ENCODE measurements at places on chromosomes 5 and 9.

GRCh38 chr9:109518621-109519335 is 20.7 kb upstream of the PTPN3 start:
- DNase-seq = no peak

DNA sequence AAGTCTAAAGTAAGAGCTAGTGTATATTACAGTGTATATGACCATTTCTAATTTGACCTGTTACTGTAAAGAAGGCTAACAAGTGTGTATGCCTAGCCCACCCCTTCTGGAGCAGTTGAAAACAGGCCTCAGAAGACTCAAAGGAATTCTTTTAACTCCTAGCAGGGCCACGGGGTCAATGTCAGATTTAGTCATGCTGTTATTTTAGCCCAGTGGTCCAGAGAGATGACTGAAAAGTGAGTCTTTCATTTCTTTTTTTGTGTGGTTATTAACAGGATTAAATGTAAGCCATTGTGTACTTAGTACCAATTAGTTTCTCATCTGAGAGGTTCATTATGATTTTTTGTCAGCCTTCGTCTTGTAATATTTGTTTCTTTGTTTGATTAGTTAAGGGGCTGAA is 24.4 kb downstream of the ZCCHC7 start:
- DNase-seq = no peak

DNA sequence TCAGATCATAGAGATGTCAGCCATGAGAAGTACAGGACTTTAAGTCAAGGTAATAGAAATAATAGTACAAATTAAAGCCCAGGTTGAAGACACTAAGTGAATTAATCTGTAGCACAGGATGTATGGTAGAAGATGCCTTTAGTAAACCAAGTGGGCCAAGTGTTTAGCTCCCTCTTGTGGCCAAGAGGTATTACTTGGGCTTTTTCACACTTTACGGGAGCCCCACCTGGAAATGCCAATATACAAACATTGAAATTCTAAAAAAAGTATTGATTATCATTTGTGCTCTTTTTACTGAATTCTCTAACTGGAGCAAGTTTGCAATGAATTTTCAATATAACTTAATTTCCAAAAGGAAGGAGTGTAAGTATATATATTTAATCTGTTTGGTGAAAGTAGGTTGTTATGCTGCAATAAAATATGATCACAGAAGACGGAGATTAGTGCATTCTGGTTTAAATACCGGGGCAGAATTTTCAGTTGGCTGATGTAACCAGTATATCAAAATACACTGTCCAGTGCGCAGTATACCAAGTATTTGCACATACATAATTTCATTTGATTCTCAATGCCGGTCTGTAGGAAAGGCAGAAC is 84.7 kb downstream of the PARP8 start:
- no peak for DNase-seq

GRCh38 chr9:86660146-86660943 is 287.0 kb downstream of the GAS1 start:
- no peak for DNase-seq

GRCh38 chr5:126869005-126869451 is 92.1 kb downstream of the LMNB1 start:
- DNase-seq = no peak

DNA sequence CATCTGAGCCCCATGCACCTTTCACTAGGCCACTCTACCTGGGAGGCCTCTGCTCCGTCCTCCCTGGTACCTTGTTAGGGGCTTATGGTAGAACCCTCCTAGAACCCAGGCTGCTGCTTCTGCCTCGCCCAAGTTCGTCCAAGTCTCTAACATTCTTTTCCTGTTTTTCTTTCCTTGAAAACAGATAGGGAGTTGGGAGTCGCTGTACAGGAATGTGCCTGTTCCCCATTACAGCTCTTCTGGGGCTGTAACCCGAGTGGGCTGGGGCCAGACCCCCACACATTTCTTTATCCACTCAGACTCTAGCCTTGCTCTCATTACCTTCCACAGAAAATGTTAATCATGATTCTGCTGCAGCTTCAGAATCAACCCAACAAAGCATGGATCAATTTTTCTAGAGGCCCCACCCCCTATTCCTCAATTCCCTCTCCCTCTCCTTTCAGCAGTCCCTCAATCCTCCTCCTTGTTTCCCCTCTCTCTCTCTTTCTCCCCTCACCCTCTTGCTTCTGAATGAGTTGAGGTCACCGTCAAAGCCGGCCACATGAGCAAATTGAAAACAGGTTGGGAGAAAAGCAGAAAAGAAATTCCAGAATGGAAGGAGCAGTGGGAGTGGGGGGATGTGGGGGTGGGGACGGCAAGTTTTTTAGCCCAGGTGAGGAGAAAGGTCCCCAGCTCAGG is 193.8 kb upstream of the TRIM32 start:
- DNase-seq = no peak

GRCh38 chr9:29339387-29339786 is 1766.1 kb upstream of the C9orf72 start:
- no peak for DNase-seq

DNA sequence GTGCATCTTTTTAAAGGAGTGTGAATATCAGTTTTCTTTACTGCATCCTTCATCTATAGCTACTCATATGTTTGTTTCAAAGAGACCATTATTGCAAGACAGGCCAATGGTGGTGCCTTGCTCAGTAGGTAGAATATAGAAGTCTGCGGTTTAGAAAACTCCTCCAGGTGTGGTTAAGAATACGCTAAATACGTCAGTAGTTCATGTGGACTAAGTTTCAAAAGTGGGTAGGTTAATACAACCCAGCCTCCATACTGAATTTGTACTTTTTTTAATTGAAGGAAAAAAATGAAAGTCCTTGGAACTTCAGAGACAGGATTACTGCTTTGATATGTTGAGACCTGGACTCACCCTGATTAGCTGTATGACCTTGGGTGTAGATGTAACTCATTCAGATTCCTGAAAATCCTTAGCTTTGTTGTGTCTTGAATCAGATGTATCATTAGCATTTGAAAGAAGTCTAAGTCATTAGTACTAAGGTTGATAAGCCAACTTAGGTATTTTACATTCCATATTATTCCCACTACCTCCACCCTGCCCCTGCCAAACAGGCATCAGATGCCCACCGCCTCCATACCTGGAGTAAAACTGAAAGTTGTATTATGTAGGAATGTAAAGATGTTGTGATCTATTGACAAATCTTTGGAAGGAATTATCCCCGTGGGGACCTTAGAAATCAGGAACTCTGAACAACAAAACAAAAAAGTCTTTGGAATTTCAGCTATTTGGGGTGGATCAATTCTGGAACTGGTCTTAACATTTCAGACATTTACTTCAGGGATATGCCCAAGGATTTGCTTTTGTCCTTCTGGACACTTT is 6.1 kb downstream of the BASP1 start:
- no peak for DNase-seq

DNA sequence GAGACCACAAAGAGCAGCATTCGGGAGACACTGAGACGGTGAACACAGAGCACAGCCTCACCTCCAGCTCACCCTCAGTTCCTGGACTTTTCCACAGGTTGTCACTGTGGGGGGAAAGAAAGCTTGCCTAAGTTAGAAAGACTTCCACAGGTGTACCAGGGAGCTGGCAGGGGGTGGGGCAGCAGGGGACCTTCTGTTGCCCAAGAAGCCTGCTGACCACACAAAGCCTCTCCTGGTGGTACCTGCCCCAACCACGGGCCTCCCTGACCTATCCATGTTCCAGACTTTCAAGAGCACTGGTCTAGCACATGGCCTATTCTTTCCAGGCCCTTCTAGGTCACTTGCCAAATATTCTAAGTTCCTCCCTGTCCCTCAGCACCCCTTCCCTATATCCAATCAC is 550.8 kb downstream of the BNC2 start:
- no peak for DNase-seq

DNA sequence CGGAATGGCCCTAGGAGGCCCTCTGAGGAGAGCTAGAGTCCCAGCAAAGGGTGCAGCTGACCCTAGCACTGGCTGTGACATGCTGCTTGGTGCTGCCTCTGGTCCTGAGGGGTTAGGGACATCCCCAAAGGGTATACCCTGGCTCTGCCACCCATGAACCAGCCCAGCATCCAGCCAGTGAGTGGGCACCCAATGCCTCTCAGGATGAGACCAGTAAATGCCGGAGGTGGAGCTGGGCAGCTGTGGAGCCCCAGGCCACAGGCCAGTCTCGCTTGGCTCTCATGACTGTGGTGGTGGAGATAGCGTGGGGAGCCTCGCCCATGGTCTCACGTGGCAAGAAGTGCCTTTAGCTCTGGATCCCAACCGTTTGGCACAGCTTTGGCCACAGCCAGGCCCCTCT is 3.7 kb upstream of the CEL start:
- no peak for DNase-seq

DNA sequence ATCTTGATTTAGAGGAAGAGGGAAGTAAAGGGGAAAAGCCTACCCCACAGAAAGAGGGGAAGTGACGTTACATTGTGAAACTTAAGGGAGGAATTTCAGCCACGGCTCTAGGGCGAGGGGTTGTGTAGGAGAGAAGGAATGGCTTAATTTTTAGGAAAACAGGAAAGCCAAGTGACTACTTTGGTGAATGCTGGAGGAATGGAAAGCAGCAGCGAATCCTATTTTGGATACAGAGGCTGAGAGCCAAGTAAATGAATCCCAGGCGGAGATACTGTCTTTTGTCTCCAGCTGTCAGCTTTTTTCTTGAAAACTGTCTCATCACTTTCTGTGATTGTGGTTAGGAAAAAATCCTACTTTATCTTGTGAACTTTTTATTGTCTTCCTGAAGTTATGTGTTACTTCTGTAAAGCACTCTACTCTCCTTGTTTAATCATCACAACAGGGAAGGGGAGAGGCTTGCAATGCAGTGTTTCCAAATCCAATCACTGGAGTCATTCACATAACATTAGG is 188.4 kb downstream of the TSSK1B start:
- DNase-seq = no peak

DNA sequence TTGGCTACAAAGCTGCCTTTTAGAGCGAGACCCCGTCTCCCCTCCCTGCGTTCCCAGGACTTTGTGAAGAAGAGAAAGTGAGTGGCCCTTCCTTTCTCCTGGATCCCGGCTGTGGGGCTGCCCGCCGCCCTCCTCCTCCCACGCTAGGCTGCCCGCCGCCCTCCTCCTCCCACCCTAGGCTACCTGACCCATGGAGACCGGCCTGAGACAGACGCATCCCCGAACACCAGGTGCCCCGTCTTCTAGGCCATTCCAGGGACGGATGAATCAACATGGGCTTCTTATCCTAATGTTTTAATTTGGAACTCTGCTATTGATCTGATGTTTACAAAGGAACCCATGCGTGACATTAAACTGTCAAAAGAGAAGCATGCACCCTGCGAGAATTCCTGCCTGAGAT is 117.3 kb upstream of the LPCAT1 start:
- no peak for DNase-seq

GRCh38 chr5:10627160-10627701 is 63.4 kb downstream of the ANKRD33B start:
- no peak for DNase-seq

DNA sequence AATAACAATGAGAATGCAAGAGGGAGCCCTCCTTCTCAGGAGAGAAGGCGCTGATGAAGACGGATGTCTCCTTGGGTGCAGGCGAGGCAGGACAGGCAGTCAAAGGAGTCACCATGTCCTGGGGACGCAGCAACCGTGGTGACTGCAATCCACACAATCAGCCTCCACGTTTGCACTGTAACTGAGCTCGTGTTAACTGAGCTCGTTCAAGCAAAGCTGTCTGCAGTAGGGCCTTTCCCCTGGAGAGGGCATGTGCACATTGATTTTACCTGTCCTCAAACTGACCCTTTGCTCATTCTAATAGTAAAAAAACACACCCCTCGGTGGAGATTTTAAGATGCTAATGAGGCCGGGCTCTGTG is 2.8 kb downstream of the SARDH start:
- no peak for DNase-seq

- no peak for DNase-seq
These were observed 144.1 kb downstream of the CEP120 start for GRCh38 chr5:123279136-123279535.

GRCh38 chr5:108634617-108635288 is 112.9 kb upstream of the FER start:
- no peak for DNase-seq

DNA sequence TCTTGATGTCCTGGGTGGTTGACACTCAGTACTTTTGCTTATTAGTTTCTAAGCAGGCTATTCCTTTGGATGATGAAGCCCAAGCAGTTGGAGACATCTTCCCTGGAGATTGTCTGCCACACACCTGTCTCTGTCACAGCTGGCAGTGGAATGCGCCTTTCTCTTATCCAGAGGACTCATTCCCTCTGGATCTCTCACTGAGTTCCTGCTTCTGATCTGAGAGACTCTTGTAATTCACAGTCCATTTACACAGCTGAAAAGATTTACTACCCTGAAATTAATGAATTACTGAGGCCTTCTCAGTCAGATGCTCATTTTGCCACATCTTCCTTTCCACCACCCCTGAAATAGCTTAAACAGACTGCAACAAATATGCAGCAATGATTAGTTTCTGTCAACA is 15.9 kb downstream of the TAL2 start:
- DNase-seq = no peak

DNA sequence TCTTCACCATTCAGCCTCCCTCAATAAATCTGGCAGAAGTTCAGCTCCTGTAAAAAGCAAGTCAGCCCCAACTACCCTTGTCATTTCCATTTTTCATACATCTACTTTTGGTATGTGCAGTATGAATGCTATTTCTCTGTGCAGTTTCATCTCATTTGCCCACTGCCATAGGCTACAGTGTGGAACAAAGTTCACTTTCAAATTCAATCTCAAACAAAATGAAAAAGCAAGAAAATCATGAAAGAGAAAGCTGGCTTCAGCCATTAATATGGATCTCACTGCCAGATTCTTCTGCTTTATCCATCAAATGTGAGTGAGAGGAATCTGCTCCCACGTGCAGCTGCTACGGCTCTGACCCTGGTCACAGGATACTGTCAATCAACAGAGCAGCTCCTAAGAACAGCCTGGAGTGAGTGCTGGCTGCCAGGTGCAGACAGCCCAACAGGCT is 494.2 kb downstream of the ZNF608 start:
- DNase-seq = no peak

- no peak for DNase-seq
These were observed 477.8 kb downstream of the CCDC171 start for GRCh38 chr9:16030528-16031185.

DNA sequence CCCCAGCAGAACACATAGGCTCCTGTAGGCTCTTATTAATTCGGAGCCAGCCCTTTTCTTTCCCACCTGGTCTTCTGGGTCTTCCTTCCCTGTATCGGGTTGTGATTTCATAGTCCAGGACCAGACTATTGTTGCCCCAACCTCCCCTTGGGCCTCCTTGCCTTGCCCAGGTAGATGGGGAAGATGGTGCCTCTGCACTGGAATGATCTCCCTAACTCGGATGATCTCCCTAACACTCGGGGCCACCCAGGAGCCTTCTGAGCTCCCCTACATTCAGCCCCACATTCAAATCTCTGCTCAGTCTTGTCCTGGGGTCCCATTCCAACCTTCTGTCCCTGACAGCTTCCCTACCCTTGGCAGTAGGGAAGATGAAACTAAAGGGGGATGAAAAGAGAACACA is 2.7 kb upstream of the IRF1 start:
- DNase-seq = no peak

Measured in activated T-cell treated with anti-CD3 and anti-CD28 coated beads for 1 hour (primary cell).